ENCODE measurements at places on chromosomes 16 and 17.
A peak's percentile ranks its signal among the peaks of the same experiment; 100 is the strongest.

DNA sequence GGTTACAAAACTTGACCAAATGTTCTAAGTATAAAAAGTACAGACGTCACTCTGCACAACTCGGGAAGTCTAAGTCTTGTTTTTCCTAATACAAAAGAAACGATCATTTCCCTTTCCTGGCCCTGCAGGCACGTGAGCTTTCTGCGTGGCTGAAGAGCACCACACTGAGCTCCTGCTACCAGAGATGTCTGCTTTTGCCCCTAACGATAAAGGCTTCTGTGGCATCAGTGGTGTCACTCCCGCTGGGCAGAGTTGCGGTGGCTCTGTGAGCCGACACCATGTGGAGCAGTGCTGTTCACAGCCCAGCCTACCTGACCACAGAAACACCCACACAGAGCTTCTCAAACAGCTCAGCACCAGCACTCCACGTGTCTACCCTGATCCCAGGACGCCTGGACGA is 20.5 kb downstream of the EMC8 start:
- DNase-seq, result no peak

GRCh38 chr16:85785927-85786326 is 13.4 kb downstream of the EMC8 start:
- no peak for DNase-seq

- no peak for DNase-seq
These were observed 7.4 kb upstream of the SCIMP start for GRCh38 chr17:5241861-5242671.

GRCh38 chr17:80180192-80180591 is 10.4 kb downstream of the CARD14 start:
- no peak for DNase-seq

- peak; percentile 88 for DNase-seq
These were observed 27.5 kb downstream of the TRPV3 start for GRCh38 chr17:3529817-3530741.

GRCh38 chr17:73227944-73228343 is 33.7 kb downstream of the CPSF4L start:
- DNase-seq, result no peak

DNA sequence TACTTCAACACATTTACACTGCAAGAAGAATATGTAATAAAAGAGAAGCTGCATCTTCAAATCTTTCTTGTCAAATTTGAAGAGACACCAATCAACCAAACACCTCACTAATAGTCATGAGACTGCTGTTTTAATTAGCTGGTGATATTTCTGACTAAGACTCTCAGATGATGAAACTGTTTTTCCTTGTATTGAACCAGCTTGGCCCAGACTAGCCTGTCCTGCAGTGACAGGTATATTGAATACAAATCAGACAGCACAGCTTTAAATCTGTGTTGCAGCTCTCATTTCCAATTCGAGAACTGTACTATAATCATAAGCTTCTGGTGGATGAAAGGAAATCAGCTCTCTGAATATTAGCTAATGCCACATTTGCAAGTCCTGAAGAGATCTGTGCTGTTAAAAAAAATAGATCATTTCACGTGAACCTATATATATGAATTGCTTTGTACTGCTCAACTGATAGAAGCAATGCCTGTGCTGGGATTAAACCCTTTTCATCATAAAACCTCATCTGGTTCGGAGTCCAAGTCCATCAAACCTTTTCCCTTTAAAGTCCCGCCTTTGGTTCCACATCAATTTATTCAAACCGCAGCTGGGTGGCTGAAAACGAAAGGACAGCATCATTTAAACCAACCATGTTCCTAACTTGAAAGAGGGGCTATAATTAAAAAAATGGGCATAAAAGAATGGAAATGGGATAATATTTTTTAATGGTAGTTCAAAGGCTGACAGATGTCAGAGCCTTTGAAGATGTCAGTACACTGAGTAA is 306.2 kb downstream of the CEP112 start:
- peak; percentile 18 for DNase-seq

DNA sequence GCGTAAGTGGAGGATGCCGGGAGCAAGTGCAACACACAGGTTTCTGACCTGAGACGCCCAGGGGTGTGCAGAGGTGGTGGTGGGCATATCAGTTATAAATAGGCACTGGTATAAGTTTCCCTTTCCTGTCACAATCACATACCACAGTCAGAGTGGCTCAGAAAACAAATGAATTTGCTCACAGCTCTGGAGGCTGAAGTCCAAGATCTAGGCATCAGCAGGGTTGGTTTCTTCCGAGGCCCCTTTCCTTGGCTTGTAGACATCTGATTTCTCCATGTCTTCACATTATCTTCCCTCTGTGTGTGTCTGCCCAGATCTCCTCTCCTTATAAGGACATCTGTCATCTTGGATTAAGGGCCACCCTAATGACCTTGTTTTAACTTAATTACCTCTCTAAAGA is 250.5 kb upstream of the TNRC6C start:
- no peak for DNase-seq

DNA sequence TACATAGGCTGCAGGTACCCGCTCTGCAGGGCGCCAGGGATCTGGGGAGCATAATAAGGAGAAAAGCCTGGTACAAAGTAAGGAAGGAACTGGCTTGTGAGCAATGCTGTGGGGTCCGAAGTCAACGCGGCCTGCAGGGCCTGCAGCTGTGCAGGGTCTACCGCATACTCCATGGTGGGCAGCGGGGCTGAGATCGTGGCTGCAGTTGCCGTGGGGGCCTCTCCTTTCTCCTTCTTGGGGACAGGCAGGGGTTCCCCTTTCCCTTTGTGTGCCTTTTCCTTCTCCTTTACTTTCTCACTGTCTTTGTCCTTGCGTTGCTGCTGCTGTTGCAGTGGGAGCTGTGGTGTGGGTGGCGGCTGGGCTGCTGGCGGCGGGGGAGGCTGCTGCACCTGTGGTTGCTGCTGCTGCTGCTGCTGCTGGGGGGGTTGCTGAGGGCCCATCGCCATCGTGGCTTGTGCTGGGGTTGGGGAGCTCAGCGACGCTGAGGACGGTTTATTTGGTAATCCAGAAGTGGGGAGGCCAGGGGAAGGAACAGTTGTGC is 259.6 kb downstream of the ZFHX3 start:
- DNase-seq, result no peak

DNA sequence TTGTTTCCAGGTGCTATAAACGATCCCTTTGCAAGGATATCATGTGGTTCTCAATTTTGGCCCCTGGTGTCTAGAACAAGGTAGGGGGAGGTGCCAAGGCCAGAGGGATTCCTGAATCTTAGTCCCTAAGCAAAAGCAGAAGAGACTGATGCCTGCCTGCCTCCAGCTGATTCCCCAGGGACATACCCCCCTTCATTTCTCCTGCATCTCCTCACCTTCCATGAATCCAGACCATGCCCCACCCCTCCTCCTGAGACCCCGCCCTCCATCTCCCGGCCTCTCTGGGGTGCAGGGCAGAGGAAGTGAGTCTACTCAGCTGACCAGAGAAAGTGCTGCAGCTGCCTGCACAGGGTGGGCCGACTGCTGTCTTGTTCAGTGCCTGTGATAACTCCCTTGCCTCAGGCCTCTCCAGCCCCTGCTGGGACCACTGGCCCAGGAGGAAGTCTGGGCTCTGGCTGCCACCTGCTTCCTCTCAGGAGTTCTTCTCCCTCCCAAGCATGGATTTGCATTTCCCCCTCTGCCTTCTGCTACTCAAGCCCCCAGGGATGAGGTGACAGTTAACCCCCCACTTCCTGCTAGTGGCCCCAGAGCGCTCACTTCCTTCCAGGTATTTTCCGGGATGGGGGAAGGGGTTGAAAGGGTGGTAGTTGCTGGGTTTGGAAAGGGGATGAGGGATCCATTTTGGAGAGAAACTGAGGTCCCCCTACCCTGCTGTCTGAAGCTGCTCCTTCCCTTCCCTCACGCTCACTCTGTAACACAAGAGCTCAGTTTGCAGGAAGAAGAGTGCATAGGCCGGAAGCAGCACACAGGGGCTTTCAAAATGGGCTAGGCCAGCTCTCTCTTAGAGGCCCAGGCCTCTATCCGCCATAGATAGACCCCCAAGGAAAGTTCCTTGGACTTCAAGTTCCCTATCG is 10.5 kb upstream of the TSPOAP1 start:
- peak; percentile 71 for DNase-seq

DNA sequence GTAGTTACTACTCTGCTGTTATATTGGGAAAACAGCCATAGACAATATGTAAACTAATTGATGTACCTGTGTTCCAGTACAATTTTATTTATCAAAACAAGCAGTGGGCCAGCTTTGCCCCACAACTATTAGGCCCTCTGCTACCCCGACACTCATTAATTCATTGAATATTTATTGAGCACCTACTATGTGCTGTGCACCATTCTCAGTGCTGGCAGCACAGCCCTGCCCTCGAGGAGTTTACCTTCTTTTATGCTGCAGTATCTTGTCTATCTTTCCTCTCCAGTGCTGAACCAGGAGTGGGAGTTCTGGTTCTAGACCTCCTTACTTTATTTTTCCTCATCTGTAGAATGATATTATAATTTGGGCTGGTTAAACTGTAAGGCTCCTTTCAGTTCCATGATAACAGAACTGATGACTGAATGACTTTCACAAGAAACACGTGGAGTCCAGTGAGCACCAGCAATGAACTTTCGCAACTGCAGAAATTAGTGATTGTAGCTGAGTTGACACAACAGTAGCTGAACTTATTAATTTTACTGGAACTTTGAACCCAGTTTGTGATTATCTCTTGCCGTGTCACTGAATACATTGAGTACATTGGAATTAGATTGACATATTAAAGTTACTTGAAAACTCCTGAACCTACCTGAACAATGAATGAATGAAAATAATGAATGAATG is 2.4 kb downstream of the GOSR2 start:
- DNase-seq, result no peak

DNA sequence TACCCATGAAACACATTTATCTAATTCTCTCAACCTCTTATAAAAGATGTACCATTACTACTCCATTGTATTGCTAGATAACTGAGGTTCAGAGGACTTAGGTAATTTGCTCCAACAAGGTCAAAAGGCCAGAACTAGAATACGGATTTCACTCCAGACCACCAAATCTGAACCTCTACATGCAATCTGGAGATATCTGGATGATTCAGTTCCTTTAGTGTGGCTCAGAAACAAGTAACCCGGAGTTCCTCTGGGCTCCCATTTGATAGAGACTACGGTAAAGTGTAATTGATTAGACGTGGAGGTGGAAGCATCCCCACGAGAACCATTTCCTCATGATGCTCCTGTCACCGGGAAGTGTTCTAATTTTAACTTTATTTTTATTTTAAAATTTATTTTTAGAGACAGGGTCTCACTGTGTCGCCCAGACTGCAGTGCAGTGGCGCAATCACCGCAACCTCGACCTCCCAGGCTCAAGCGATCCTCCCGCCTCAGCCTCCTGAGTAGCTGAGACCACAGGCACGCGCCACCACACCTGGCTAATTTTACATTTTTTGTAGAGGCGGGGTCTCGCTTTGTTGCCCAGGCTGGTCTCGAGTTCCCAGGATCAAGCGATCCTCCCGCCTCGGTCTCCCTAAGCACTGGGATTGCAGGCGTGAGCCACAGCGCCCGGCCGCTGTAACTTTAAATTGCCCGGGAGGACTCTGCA is 608 bp upstream of the COX10 start:
- no peak for DNase-seq

DNA sequence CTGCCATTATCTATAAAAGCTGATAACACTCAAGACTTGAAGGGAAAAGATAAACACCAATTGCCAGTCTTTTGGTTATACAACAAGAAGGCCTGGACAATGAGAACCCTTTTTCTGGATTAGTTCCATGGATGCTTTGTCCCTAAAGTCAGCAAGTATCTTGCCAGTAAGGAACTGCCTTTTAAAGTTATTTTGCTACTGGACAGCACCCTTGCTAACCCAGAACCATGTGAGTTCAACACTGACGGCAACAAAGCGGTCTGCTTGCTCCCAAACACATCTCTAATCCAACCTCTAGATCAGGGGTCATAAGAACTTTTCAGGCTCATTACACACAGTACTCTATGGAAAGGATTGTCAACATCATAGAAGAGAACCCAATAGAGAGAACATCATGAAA is 25.3 kb upstream of the ABCA6 start:
- no peak for DNase-seq

GRCh38 chr17:58531661-58532554 is 17.5 kb upstream of the MTMR4 start:
- DNase-seq, result peak; percentile 85

GRCh38 chr17:80619535-80620235 is 75.0 kb downstream of the RPTOR start:
- DNase-seq, result no peak

- no peak for DNase-seq
These were observed 51.2 kb upstream of the TOB1 start for GRCh38 chr17:50917418-50917743.

Measured in AG20443 (cell line).